ENCODE measurements at places on chromosomes 7 and 10.

DNA sequence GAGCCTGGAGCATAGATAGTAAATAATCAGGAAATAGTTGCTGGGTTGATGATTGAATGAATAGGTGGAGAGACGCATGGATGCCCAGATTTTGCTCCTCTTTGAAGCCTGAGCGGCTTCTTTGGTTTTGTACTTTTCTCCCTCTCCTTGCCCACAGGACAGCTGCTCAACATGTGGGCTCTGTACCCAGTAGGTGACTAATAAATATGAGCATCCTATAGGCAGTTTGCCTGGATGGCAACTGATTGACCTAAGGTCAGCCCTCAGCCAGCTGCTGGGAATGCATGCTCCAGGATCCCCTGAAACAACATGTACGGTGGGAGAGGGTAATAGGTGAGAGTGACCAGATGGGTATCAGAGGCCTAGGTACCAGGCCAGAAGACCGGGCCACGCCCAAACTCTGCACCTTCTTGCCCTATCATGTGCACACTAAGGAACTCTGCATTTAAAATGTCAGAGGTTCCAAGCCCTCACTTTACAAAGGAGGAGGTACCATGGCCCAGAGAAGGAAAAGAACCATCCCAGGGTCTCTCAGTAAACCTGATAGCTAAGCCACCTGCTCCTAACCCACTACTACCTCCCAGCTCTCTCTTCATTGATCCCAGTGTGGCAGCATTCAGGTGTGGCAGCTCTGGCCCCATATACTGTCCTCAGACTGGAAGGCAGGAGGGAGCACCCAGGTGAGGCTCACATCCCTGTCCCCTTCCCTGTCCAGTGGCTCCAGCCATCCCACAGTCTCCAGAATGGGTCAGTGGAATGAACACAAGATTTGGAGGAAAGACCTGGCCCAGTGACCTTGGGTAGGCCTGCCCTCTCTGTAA, 2.7 kb upstream of the ZCCHC24 start:
- DNase-seq, result no peak

GRCh38 chr7:80622541-80622940, 15.9 kb upstream of the CD36 start:
- DNase-seq, result peak; percentile 44

DNA sequence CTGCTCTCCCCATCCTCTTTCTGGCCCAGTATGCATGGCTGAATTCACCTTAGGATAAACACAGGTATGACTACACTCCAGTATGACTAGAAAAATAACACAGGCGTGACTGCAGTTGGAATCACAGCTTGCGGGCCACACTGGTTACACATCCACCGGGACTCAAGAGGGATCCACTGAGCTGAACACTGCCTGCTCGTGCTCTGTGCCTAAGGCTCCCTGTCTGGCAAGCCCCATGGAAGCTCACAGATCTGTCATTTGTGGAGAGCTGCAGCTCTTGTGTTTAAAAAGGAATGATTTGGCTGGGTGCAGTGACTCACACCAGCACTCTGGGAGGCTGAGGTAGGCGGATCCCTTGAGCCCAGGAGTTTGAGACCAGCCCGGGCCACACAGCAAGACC, 26.8 kb downstream of the VOPP1 start:
- peak; percentile 16 for DNase-seq

GRCh38 chr7:24609059-24609458, 35.8 kb downstream of the PALS2 start:
- DNase-seq, result no peak

GRCh38 chr7:27178366-27178765, 4.2 kb upstream of the HOXA10 start:
- peak; percentile 88 for DNase-seq

GRCh38 chr7:127900732-127901685, 130.2 kb downstream of the LRRC4 start:
- DNase-seq, result no peak

- no peak for DNase-seq
Observed at GRCh38 chr7:116610721-116611120, 61.3 kb upstream of the MET start.

GRCh38 chr7:371119-371778, 81.3 kb downstream of the FOXL3 start:
- no peak for DNase-seq

DNA sequence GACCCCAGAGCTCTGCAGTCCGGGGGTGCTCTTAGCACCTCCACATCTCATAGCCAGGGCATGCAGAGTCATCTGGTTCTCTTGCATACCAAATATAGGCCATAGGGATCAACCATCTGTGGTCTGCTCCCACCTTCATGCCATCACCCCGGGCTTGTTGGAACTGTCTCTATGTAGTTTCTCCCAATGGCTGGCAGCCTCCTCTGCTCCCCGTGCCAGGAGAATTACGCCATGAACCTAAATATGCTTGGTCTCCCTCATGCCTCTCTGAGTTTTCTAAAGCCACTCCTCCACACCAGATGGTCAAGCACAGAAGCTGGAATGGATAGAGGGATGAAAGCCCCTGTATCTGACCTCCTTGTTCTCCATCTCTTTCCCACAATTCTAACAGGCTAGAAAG, 302.6 kb upstream of the MYO3A start:
- no peak for DNase-seq

DNA sequence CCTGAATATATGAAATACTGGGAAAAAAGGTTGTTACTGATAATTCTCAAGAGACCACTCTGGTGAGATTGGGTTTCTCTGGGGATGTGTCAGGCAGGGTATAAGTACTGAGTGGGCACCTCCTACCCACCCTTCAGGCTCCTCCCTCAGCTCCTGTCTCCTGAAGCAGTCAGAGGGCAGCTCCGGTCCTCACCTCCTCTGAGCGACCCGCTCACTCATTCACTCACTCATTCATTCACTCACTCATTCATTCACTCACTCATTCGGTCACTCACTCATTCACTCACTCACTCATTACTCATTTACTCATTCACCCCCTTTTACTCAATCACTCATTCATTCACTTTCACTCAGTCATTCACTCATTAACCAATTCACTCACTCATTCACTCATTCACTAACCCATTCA, 6.9 kb upstream of the PFKP start:
- DNase-seq, result no peak

DNA sequence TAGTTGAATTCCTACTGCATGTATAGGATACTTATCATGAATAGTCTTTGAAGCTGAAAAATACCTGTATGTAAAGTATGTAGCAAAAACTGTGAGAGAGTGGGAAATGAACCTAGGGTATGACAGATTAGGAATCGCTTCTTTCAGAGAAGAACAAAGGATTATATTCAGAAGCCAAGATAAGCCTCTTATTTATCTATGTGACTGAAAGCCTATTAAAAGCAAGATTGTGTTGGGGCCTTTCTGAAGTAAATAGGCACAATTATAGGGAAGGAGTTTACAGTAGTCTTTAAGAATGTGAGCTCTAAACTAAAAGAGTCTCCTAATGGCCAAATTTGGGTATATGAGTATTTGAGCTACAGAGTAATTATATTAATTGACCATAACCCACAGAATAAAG, 102.1 kb downstream of the MTERF1 start:
- no peak for DNase-seq

GRCh38 chr10:75969031-75969430, 537.6 kb downstream of the LRMDA start:
- DNase-seq, result peak; percentile 35
